ENCODE measurements at places on chromosomes 6 and 20.

DNA sequence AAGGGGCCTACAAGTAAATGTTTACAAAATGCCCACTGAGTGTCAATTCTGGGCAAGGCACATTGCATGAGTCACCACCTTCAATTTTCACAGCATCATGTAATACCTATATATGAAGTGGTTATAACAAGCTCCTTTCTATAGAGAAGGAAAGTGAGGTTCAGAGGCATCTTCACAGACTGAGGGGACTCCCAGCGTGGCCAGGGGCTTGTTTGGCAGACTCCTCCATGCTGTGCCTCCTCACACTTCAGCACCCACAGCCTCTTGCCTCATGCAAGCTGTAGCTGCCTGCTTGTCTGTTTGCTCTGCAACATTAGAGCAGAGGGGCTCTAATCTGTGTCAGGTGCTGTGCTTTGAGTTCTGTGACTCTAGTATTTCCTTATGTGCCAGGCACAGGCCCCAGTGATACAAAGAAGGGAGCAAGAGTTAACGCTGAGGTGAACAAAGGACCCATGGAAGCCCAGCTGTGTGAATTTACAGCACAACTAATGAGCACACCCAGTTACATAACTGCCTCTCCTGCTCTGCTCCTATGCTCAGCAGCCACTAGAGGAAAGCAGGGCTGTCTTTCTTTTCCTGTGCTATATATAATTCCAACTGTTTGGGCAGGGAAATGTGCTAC, 72.3 kb downstream of the ZHX3 start:
- DNase-seq, result no peak

GRCh38 chr20:1569415-1569881, 11.9 kb upstream of the SIRPD start:
- DNase-seq, result no peak

- no peak for DNase-seq
Measured at GRCh38 chr6:133157995-133158394, 83.2 kb upstream of the EYA4 start.

- DNase-seq, result no peak
Measured at GRCh38 chr6:38909015-38909730, 139.4 kb upstream of the GLP1R start.

DNA sequence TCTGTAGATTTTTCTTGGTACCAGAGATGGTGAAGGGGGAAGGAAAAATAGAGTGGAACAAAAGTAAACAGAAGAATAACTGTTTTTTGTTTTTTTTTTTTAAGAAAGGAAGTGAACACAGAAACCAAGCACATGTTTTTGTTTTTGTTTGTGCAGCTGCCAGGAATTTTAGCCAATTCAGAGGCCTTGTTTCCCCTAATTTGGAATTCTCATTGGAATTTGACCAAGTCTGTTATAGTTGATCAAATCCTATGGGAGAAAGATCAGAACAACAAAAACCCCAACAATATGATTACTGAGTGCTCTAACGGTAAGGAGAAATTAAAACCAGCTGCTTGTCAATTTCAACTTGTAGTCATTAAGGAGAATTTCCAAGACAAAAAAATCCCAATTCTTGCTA, 18.2 kb upstream of the IL22RA2 start:
- DNase-seq, result no peak

DNA sequence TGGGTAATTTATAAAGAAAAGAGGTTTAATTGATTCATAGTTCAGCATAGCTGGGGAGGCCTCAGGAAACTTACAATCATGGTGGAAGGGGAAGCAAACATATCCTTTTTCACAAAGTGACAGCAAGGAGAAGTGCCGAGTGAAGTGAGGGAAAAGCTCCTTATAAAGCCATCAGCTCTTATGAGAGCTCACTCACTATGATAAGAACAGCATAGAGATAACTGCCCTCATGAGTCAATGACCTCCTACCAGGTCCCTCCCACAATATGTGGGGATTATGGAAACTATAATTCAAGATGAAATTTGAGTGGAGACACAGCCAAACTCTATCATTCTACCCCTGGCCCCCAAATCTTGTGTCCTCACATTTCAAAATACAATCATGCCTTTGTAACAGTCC, 115.8 kb upstream of the LAMA2 start:
- no peak for DNase-seq
